CMK (cell line): ENCODE measurements at places on chromosomes 2 and 18.

DNA sequence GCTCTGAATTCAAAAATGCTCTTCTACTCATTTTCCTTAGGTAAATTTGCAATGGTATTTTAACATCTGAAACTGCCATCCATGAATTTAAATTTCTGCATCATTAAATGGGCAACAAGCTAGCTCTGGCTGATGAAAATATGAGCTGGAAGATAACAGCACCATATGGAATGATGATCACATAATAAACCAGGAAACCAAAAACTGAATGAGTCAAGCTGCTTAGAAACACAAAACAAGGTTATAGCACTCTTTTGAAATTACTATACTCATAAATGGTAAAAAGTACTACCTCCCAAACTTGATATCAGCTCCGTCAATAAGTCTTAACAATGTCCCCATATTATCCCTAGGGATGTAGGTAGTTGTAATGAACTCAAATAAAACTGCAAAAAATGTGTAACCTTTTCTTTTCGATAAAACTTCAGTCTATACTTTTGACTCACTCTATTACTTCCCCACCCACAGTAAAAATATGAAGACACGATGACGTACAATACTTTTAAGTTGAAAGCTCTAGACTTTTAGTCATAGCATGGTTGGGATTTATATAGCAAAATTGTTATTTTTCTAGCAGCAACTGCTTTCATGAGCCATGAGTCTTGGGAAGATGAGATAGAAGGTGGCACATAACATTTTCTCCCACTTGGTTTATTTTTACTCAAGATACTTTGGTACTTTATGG lies 396.7 kb downstream of the CDH2 start:
- DNase-seq, result no peak

DNA sequence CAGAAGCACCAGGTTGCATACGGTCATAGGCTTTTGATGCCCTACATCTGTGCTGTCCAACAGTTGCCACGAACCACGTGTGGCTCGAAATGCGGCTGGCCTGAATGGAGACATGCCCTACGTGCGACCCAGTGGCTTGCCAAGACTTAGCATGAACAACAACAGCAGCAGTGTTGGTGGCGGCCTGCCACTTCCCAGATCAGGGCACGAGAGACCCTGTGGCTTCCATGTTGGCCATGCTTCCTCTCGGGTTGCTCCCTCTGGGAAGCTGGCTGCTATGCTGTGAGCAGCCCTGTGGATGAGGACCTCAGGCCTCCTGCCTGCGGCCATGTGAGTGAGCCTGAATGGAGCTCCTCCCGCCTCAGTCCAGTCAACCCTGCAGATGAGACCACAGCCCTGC lies 212.3 kb downstream of the HDAC4 start:
- DNase-seq, result no peak

- DNase-seq, result no peak
Observed at GRCh38 chr18:56748698-56749268, 97.6 kb downstream of the WDR7 start.

GRCh38 chr2:27992787-27993401 lies 102.4 kb downstream of the BABAM2 start:
- no peak for DNase-seq

GRCh38 chr18:40357536-40357935 lies 1597.5 kb upstream of the PIK3C3 start:
- no peak for DNase-seq

- DNase-seq, result no peak
Observed at GRCh38 chr2:138474100-138474825, 27.3 kb upstream of the SPOPL start.

- DNase-seq, result no peak
Observed at GRCh38 chr2:25897506-25897905, 19.2 kb upstream of the ASXL2 start.

- peak; percentile 96 for DNase-seq
Observed at GRCh38 chr2:8583400-8584173, 98.3 kb upstream of the ID2 start.

- DNase-seq, result peak; percentile 21
Observed at GRCh38 chr2:32772638-32773447, 145.0 kb downstream of the TTC27 start.

DNA sequence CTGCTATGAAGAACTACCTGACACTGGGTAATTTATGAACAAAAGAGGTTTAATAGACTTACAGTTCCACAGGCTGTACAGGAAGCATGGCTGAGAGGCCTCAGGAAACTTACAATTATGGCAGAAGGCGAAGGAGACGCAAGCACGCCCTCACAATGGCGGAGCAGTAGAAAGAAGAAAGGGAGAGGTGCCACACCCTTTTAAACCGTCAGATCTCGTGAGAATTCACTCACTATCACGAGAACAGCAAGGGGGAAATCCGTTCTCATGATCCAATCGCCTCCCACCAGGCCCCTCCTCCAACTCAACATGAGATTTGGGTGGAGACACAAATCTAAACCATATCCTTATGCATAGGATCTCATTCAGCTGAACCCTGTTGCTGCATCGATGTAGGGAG lies 84.6 kb upstream of the ZNF532 start:
- no peak for DNase-seq

DNA sequence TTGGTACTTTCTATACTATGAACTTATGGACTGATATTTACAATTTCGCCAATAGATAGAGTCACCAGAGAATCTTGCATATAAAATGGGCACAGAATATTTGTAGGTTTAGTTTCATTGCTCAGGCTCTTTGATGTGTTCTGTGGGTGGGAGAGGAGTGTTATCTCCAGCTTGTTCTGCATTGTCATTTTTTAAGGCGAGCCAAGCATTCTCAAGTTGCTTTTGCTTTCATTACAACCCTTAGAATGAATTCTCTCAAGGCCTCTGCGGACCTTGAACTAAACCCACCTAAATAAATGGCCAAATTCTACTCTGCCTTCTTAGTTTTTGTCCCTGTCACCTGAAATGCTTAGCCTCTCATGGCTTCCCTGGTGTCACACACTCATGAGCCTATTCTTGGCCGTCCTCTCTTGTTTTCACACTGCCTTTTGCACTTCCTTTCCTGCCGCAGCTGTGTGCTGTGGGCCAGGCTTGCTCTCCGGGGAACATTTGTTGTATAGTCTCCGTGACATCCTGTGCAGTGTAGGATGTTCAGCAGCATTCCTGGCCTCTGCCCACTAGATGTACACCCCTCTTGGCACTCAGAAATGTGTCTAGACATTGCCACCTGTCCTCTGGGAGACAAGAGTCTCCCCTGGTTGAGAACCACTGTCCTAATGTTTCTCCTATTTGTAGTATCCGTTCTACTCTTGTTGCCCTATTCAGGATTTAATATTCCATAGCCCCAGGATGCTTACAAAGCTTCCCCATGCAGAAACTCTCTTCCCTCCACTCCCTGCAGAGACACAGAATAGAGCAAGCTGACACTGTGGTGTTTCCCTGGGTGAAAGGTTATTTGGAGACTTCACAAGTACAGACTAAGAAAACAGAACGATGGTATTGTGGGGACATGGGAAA lies 255.6 kb downstream of the PTPRM start:
- DNase-seq, result no peak

DNA sequence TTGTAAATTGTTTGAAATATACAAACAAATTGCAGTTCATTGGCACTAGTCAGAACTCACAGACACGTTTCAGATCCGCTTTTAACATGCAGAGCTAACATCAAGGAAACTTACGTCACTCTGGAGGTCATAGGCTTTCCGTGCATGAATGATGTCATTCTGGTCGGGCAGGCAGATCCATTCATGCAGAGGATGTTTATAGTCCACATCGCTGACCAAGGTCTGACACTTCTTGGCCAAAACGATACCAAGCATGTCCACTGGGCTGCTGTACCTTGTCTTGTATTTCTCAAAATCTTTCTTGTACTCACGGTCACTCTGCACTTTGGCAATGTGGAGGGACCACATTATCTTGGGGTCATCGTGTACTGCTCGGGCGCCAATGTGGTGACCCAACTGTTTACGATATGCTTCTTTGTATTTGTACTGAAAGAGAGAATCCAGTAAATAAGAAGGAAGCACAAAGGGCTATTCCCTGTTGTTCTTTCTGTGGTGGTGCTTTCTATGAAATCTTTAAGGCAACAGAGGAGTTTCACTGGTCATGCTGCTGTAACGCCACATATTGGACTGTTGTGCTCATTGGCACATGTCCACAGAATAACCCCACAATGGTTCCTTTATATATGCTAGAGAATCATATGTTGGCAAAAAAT lies 114.8 kb downstream of the NEB start:
- DNase-seq, result no peak

DNA sequence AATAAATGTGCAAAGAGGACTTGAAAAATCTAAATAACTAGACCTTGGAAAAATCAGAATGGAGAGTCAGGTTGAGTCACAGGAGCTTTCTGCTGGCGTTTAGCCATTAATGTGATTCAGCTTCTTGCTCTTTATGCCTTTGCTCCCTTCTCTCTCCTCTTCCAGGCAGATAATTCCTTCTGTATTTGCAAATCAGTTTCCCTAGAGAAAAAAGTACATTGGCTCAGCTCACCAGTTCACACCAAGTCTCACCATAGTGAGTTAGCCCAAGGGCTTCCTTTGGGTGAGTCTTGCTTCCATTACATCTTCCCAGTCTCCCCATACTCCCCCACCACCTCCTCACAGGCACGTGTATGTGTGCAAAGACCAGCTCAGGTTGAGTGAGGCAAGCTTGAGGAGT lies 73.6 kb downstream of the CYBRD1 start:
- no peak for DNase-seq

GRCh38 chr2:39437522-39438296 lies 624 bp upstream of the MAP4K3 start:
- no peak for DNase-seq

- no peak for DNase-seq
Observed at GRCh38 chr2:189177251-189177840, 2.2 kb downstream of the COL5A2 start.

DNA sequence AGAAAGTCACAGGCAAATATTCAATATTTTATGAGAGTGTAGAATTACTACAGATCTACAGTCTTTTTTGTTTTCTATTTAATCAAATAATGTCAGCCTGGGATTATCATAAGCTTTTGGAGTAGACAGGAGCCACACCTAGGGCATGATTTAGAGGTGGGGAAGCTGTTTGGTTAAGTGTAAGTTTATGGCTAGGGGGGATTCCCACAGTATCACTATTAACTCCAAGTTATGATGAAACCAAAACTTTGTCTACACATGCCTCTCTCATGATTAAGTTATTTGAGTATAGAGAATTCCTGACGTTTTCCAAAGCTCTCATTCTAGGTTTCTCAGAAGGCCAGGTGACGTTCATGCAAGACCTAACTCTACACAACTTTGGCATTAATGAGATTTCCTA lies 2.1 kb downstream of the SERPINB10 start:
- DNase-seq, result no peak

DNA sequence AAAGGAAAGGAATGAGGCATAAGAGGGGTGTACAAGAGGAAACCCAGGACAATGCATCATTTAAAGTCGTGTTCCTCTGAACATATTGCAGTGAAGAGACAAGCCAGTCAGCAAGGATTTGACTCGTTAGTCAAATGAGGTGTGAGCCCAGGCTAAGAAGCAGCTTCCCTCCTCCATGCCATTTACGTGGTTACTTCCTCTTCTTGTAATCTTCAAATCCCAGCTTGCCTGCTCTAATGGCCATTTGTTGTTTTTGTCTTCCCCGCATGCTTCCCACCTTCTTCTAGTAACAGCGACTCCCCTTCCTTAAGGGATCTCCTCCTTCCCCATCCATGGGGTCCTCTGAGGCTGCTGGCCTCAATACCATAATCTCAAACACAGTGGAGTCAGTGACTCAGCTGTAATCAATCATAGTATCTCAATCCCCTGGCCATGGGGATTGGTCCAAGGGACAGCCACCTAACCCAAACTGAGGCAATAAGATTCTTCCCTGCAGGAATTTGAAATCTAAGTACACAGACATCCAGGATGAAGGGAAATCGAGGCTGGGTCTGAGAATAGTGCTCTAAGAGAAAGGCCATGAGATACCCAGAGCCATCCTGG lies 37.6 kb downstream of the SLC14A1 start:
- DNase-seq, result peak; percentile 31

- no peak for DNase-seq
Observed at GRCh38 chr2:240993446-240994170, 4.8 kb upstream of the SNED1 start.

DNA sequence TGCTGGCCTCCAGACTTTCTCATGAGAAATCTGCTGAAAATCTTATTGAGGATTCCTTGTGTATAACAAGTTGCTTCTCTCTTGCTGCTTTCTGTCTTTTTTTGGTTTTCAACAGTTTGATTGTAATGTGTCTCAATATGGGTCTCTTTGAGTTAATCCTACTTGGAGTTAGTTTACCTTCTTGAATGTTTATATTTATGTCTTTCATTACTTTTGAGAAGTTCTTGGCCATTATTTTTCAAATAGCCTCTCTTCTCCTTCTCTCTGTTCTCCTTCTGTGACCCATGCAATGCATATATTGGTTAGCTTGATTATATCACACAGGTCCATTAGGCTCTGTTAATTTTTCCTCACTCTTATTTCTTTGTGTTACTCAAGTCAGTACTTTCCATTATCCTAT lies 67.4 kb upstream of the ADAM23 start:
- DNase-seq, result no peak

- DNase-seq, result no peak
Observed at GRCh38 chr2:51998890-51999289, 967.0 kb upstream of the NRXN1 start.

- no peak for DNase-seq
Observed at GRCh38 chr18:63410792-63411191, 11.5 kb downstream of the VPS4B start.

DNA sequence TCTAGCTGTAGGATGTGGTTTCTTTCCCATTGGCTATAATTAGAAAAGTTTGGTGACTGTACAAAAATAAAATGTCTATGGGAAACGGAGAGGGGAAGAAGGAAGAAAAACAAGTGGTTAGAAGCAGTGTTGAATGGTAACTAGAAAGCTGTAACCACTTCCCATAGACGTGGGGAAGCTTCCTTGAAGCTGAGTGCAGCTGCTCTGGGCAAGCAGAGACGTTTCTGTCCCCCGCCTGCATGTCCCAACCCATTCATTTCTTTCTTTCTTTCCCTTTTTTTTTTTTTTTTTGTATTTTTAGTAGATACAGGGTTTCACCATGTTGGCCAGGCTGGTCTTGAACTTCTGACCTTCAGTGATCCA lies 367.8 kb upstream of the HS6ST1 start:
- no peak for DNase-seq

GRCh38 chr2:223075301-223076270 lies 23.6 kb downstream of the KCNE4 start:
- DNase-seq, result no peak

- no peak for DNase-seq
Observed at GRCh38 chr2:67845621-67846369, 217.0 kb downstream of the C1D start.

DNA sequence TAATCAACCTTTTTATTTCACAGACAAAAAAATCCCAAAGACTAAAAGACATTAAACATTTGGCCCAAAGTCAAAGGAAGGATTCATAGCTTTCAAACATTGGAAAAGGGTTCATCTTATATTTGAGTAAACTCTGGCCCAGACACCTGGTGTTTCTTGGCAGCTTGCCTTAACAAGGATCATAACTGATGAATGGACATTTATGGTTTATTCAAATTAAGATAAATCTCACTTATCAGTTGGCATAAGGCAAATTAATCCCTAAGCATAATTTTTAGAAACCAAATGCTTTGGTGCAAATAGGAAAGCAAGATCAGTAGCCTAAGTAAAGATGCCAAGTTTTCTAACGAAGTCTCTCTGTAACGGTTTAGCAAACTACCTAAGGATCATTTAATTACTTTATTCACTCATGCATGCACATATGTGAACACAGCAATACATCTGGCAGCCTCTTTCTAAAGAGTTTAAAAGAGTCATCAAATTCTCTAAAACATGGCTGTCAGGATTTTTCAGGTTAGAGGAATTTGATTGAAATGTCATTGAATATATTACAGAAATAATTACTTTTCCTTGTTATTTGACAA lies 323.4 kb upstream of the RBMS1 start:
- DNase-seq, result no peak
